ENCODE measurements at places on chromosomes 13 and 19.

DNA sequence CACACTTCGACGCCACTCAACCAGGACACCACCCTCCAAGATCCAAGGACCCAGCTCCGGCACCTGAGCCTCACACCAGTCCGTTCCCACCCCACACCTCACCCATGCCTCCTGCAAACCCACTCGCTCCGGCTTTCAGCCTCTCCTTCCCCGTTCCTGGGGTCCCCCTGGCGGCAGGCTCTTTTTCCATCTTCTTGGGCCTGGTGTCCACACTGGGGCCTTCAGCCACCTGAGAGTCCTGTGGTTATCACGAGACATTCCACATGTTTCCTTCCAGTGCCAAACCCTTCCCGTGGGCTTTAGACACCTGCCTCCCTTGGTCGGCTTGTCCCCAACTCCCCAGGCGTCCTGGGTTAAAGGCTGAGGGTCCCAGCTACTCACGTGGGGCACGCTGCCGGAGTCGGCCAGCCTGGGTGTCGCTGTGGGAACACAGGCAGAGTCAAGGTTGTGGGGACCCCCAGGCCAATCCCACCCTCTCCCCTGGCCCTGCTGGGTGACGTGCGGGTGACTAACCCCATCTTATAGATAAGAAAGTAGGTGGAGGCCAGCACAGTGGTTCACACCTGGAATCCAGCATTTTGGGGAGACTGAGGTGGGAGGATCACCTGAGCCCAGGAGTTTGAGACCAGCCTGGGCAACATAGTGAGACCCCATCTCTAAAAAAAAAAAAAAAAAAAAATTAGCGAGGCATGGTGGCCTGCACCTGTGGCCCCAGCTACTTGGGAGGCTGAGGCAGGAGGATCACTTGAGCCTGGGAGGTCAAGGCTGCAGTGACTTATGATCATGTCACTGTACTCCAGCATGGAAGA is 1.9 kb downstream of the JSRP1 start:
- no peak for DNase-seq

DNA sequence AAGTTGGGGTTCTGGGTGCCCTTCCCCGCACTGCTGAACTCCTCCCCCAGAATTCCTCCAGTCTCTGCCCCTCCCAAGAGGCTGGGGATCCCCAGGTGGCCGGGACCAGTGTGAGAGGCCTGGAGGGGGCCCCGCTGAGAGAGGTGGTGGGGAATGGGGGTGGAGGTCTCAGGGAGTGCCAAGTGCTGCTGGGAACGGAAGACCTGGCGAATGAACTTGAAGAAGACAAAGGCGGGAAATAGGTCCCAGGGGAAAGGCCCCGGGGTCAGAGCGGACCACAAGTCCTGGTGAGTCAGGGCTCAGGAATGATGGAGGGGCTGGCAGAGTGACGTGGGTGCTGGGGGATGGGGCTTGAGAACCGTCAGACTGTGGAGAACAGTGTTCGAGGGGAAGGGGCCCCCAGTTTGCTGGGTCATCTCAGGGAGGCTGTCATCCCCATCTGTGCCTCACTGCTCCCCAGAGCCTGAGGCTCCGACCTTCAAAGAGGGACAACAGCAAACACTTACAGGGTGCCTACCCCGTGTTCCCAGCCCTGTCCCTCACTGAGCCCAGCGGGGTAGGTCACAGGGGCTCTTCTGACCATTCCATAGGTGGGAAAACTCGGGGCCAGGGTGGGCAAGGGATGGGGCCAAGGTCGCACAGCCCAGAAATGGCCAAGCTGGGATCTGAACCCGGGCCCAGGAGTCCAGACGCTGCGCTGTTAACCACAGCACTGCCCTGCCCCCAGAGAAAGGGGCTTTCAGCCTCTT is 16.0 kb upstream of the SEMA6B start:
- DNase-seq: peak; percentile 34

DNA sequence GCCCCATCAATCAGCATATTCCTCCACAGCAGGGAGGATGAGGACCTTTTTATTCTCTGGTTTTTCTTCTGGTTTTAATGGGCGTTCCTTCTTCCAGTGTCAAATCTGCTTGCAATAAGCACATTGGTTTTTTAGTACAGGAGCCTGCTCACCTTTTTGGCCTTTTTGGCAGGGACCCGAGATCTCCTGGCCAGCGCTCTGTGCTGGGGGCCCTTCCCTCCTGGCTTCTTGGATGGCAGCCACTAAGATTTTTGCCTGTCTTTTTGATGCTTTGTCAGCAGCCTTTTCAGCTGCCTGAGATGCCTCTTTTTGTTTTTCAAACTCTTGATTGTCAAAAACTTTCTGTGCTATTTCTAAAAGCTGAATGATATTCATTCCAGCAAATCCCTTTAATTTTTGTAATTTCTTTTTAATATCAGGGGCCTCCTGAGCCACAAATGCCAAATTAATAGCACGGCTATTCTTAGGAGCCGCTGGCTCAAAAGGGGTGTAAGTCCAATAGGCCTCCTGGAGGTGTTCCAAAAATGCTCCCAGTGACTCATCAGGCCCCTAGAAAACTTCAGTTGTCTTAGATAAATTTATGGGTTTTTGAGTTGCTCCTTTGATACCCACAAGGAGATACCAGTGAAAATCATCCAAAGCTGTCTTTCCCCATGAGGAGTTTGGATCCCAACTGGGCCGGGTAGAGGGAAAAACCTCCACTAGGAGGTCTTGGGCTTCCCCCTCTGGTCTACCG is 73.0 kb downstream of the ZNF100 start:
- DNase-seq: no peak

DNA sequence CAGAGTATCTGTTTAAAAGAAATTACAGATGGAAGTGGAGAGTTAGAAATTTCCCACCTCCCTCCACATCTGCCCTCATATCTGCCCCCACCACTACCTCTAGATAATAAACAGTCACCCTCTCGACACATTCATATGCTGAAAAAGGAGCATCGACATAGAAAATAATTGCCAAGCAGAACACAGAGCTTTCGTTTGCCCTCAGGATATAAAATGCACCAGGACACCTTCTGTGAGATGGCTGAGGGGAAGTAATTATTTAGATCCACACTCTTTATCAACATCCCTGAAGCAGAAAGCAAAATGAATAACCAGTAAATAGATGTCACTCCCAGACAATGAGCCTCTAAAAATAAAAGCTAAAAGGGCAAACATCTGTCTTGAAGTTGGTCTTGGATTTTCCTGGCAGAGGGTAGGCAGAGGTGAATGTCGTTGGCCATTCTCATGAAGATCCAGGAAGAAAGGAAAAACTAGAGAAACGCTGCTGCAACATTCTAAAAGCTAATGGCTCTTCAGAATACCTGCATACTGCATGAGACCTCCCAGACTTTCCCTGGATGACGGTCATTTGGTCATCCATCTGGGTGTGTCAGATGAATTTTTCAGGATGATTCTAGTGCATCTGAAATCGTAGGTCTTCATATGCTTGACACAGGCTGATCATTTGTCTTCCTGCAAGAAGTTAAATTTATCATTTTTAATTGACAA is 527.5 kb downstream of the RFC3 start:
- DNase-seq: no peak

GRCh38 chr19:19900139-19900728 is 512 bp upstream of the ZNF93 start:
- peak; percentile 72 for DNase-seq

- no peak for DNase-seq
These were observed 216.9 kb downstream of the DNAJC15 start for GRCh38 chr13:43240278-43240677.

DNA sequence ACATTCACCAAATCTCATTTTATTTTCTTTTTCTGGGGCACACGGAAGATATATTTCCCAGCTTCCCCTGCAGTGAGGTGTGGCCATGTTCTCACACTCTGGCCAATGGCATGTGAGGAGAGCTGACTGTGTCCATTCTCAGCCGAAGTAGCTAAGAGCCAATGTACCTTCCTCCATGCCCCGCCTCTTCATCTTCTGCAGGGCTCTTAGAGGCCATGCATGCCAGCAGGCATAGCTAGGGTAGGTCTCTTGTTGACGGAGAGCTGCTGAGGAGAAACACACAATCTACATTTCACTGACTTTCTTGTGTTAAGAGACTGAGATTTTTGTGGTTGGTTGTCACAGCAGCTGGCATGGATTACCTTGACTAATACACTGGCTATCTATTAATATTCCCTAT is 9.8 kb upstream of the MICU2 start:
- no peak for DNase-seq

- DNase-seq: no peak
These were observed 24.3 kb downstream of the COLGALT1 start for GRCh38 chr19:17579661-17580244.

GRCh38 chr19:2332341-2333026 is 4.0 kb downstream of the SPPL2B start:
- no peak for DNase-seq

- DNase-seq: no peak
These were observed 55.9 kb downstream of the ATP7B start for GRCh38 chr13:51955281-51955771.

- no peak for DNase-seq
These were observed 2.6 kb downstream of the CACNA1A start for GRCh38 chr19:13503570-13504235.

DNA sequence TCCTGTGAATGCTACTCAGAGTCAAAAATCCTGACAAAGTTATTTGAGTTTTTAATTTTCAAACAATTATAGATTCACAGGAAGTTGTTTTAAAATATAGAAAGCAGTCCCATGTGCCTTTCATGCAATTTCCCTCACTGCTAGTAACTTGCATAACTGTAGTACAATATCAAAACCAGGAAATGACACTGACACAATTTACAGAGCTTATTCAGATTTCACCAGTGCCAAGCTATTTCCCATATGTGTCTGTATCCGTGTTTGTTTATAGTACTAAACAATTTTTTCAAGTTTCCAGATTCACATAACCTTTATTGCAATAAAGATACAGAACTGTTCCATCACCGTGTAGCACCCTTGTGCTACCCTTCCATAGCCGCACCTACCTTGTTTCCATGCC is 934.6 kb downstream of the PCDH17 start:
- DNase-seq: no peak

Data from non-pigmented ciliary epithelial cell (primary cell).